ENCODE measurements at places on chromosomes 2 and 18. TPM values are rescaled to one million over a fixed set of nuclear protein-coding genes. Genes with fewer than 3 reads are reported as not detected.
A peak's percentile ranks its signal among the peaks of the same experiment; 100 is the strongest.

The ANKRD30BL gene
- not detected for total RNA-seq

GRCh38 chr2:233076749-233077148, 16.6 kb downstream of the INPP5D start:
- H3K36me3 ChIP-seq, result no peaks in the 10 kb centered on the region
- H3K27me3 ChIP-seq, result peaks cover 46% of the 10 kb centered on the region
- H3K4me3 ChIP-seq, result no peak overlapping the region
- DNase-seq, result no peak
- H3K27ac ChIP-seq, result no peak overlapping the region

- peak overlapping the region; percentile 38 for H3K4me3 ChIP-seq
- 0 out of 2 replicates have a peak, but pooled peaks cover 11% of the 10 kb centered on the region for H3K4me1 ChIP-seq
- no peaks in the 10 kb centered on the region for H3K36me3 ChIP-seq
- no peaks in the 10 kb centered on the region for H3K27me3 ChIP-seq
- peak; percentile 66 for DNase-seq
These were observed 47.8 kb downstream of the ZNF804A start for GRCh38 chr2:184646177-184646576.

DNA sequence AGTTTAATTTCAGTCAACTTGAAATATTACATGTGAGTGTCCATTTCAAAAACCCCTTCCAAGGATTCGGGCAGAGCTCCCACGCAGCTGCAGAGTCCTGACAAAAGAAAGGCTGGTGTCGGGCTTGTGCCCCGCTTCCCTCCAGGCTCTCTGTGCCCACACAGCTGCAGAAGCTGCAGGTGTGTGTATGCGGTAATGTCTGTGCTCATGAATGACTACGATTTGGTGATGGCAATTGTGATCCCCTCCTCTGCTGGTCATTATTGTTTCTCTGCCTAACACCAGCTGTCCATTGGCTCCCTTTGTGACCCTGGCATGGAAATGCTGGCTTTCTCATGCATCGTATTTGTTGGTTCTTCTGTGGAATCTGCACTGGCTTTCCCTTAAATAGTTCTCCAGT, 224.8 kb downstream of the NUP35 start:
- no peak for DNase-seq
- H3K27me3 ChIP-seq, result no peaks in the 10 kb centered on the region
- no peak overlapping the region for H3K4me3 ChIP-seq
- no peak overlapping the region for H3K27ac ChIP-seq
- no peaks in the 10 kb centered on the region for H3K36me3 ChIP-seq
- no peaks in the 10 kb centered on the region for H3K4me1 ChIP-seq

- H3K4me3 ChIP-seq, result no peak overlapping the region
- peaks cover 88% of the 10 kb centered on the region for H3K36me3 ChIP-seq
- H3K27me3 ChIP-seq, result no peaks in the 10 kb centered on the region
- peaks cover 5% of the 10 kb centered on the region for H3K4me1 ChIP-seq
- H3K27ac ChIP-seq, result no peak overlapping the region
These were observed 95.0 kb upstream of the EML6 start for GRCh38 chr2:54628418-54628817.

DNA sequence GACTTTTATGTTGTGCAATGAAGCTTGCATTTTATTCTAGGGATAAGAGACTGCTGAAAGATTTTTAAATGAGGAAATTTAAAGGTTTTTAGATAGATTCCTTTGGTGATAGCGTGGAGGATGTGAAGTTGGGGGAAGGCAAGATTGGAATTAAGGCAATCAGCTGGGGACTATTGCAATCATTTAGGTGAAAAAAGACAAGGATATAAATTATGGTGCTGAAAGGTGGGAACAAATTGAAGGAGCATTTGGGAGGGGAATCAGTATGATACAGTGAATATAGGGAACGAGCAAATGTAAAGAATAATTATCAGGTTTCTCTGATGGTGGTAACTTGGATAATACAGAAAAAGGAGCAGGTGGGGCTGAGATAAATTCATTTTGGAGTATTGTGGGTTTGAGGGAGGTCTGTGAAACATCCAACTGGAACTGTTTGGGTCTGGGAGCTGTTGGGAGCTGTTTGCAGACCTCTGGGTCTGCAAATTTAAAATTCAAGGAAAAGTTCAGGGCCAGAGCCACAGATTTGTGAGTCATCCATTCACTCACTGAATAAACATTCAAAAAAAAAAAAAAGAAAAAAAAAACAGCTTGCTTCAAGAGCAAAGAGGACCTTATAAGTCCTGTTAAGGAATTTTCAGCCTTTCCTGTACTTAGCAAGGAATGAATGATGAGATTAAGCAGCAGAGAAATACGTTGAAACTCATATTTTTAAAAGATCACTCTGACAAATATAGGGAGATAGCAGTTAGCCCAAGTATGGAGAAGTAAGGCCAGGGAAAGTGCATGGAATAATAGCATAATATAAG, 257.5 kb upstream of the FN1 start:
- peaks cover 38% of the 10 kb centered on the region for H3K4me1 ChIP-seq
- H3K27ac ChIP-seq, result peak overlapping the region; percentile 70
- H3K4me3 ChIP-seq, result no peak overlapping the region
- peak; percentile 86 for DNase-seq

- no peaks in the 10 kb centered on the region for H3K4me1 ChIP-seq
- no peak overlapping the region for H3K27ac ChIP-seq
- no peaks in the 10 kb centered on the region for H3K27me3 ChIP-seq
- DNase-seq, result no peak
- no peak overlapping the region for H3K4me3 ChIP-seq
These were observed 15.7 kb downstream of the PLEKHB2 start for GRCh38 chr2:131120815-131121317.

DNA sequence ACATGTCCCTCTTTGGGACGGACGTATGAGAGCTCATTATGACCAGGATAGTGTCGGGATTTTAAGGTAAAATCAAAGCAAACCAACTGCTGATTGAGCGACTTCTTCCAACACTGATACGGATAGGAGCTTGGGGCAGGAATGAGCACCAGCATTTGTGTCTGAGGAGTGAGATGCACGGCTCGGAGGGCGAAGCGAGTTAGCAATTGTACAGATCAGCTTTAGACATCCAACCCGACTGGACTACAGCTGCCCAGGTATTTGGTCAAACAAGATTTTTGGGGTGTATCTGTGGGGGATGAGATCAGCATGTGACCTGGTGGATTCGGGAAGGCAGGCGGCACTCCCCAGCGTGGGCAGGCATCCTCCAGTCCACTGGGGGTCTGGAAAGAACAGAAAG, 76.1 kb downstream of the NDUFA10 start:
- no peak for DNase-seq
- H3K27ac ChIP-seq, result no peak overlapping the region
- H3K4me1 ChIP-seq, result peaks cover 3% of the 10 kb centered on the region
- H3K4me3 ChIP-seq, result no peak overlapping the region
- no peaks in the 10 kb centered on the region for H3K27me3 ChIP-seq

DNA sequence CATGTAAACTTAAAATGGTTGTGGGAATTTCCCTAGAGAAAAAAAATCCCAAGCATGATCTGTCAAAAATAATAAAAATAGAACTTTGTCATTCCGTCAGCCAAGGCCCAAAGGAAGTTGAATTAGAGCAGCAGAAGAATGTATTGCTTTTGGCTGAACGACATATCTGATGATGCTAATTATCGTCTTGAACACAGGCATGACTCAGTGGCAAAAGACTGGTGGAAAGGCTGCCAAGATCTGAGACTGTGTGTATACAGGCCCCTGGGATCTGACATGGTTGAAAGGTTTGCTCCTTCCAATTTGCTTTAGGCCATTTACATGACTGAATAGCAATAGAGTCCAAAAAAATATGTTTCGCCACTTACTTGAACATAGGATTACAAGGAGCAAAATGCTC, 1057.1 kb upstream of the CRIM1 start:
- H3K27me3 ChIP-seq, result no peaks in the 10 kb centered on the region
- peak; percentile 1 for DNase-seq
- H3K36me3 ChIP-seq, result no peaks in the 10 kb centered on the region
- H3K27ac ChIP-seq, result no peak overlapping the region
- no peak overlapping the region for H3K4me3 ChIP-seq
- no peaks in the 10 kb centered on the region for H3K4me1 ChIP-seq

GRCh38 chr18:40011201-40011600, 1943.8 kb upstream of the PIK3C3 start:
- peaks cover 4% of the 10 kb centered on the region for H3K4me1 ChIP-seq
- H3K4me3 ChIP-seq, result no peak overlapping the region
- DNase-seq, result no peak

The MAL gene
- not detected for total RNA-seq
